MM.1S (cell line): ENCODE measurements at places on chromosomes 6 and 20.

DNA sequence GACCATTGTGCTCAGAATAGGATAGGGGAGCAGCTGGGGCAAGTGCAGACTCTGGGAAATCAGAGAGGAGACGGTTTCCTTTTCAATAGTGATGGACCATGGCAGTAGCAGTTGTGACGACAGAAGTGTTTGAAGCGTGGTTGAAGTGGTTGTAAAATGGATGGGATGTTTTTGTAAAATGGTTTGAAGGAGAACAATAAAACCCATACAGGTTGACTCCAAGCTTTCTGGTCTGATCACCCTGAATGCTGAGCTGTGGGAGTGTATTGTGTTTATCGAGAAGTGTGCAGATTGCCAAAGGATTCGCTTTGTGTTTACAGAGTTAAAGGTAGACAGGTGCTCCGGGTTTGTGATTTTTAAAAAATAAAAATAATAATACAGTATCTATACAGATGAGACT lies 255.2 kb upstream of the SULF2 start:
- DNase-seq = no peak

DNA sequence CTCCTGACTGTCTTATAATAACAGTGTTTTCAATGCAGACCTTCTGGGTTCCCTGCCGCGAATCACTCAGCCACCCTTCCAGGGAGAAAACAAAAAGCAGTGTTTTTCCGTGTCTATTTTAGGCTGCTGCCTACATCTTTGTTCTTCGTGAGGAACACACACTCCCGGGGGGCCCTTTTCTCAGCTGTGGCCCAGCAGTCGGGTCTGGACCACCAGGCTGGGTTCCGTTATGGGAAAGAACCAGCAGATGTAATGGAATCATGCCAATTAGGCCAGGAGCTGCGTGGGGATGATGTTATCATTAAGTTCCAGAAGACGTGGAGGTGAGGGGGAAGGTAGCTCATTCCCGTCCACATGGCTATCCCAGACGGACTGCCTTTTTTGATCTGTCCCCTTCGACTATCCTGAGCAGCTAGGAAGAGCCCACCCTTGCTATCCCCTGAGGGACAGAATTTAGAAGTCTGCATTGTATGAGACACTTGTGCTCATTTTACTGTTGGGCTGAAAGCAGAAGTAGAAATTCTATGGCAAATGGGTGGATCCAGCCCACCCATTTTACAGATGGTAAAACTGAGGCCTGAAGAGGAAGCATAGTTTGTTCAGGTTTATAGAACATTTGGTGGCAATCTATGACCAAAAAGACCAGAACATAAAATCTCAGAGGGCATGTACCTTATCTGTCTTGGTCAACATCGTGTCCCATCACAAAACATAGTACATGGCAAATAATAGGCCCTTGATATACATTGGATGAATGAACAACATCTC lies 54.5 kb downstream of the KCNB1 start:
- no peak for DNase-seq

DNA sequence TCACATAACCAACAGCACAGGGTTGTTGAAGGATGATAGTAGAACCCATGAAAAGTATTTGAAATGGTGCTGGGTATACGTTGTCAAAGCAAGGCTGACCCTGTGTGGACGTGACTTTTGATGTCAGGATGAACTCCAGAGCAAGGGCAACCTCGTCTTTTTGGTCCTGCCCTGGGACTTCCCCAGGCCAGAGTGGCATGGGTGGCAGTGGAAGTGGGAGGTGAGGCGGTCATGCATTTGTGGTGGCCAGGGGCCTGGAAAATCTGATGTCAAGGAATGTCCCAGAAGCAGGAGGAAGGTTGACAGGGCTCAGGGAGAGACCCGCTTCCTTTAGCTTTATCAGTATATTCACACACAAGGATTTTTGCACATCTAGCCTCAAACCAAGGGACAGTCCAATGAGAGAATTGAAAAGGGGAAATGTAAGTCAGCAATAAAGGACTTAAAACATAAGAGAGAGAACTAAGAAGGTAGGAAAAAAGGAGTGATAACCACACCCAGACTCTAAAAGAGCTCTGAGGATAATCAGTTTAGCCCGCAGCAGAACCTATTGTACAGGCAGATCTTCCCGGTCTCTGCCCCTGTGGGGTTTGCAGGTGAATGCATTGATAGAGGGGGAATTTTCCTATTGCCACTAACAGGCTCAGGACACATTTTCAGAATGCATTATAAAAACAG lies 98.8 kb upstream of the HDGFL1 start:
- no peak for DNase-seq

- DNase-seq = peak; percentile 48
Measured at GRCh38 chr6:114747995-114748625, 405.3 kb upstream of the HS3ST5 start.

GRCh38 chr6:144150710-144151657 lies 667 bp downstream of the STX11 start:
- peak; percentile 49 for DNase-seq
